ENCODE measurements at places on chromosomes 2 and 18.

DNA sequence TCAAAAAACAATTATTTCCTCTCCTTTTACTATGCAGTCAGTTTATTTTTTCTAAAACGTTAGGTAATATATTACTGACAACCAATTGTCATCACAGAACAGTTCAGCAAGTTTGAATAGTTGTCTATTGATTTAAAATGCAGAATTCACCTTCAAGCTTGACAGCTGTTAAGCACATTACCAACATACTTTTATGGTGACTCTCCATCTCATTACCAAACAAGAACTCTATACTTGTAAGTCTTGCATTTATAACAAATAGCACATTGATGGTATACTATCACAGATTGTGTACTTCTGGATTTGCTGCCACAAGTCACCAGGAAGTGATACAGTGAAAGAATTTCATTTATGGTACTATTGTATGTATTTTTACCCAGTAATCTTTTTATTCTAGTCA is 99.4 kb upstream of the PPP1CB start:
- DNase-seq = no peak

- DNase-seq = no peak
These were observed 754.9 kb downstream of the SATB2 start for GRCh38 chr2:198702796-198703195.

DNA sequence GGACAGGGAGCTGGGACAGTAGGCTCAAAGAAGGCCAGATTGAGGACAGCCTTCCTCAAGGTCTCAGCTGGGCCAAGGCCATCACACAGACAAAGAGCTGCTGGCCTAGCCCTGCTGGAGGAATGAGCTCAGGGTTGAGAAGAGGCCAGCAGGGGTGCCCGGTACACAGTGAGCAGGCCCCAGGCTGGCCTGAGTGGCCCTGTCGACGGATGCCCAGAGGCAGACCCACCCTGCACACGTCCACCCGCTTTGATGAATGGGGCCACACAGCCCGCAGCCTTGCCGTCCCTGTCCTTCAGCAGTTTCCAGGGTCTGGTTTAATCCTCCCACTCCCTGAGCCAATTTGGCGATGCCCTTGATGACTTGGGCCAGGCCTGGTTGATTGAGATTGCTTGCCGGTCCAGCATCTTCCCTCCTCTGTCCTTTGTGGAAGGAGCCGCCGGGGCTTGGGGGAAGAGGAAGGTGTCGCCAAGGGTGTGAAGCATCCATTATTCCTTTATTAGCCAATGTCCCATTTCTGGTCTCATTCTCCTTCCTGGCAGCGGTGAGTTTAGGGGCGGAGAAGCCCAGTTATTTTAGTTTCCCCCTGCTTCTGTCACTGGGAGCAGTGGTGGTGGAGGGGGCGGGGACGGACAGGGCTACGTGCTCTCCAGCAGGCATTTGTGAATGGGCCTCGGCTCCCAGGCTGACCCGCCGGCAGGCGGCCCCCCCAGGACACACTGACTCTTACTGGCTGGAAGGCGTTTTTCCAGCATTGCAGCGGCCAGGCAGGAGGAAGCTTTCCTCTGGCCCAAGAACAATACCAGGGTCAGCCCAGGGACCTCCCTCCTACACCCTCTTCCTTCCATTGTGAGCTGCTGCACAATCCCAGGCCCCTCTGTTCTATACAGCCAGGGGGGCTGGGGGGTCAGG is 141.8 kb downstream of the CTIF start:
- no peak for DNase-seq

- no peak for DNase-seq
These were observed 115.2 kb downstream of the LIPG start for GRCh38 chr18:49677081-49677480.

GRCh38 chr18:78639006-78639950 is 340.3 kb upstream of the SALL3 start:
- peak; percentile 26 for DNase-seq

DNA sequence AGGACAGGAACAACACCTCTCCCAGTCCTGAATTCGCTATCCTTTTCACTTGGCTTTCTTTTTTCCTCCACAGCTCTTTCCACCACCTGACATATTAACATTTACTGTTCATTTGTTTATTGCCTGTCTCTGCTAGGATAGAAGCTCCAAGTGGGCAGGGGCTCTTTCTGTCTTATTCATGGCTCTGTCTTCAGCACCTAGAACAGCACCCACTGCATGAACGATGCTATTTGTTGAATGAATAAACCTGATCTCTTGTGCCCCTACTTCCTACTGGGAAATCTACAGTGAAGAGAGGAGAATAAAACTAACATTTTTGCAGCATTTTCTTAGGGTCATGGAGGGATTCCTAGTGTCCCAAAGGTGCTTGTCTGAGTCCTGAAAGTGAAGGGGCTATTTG is 24.4 kb upstream of the GAREM2 start:
- DNase-seq = no peak
